ENCODE measurements at places on chromosomes 4 and X.

- no peak for DNase-seq
Observed at GRCh38 chrX:41482154-41482850, 35.2 kb downstream of the NYX start.

GRCh38 chrX:68490644-68491043, 8.2 kb upstream of the YIPF6 start:
- DNase-seq = no peak

DNA sequence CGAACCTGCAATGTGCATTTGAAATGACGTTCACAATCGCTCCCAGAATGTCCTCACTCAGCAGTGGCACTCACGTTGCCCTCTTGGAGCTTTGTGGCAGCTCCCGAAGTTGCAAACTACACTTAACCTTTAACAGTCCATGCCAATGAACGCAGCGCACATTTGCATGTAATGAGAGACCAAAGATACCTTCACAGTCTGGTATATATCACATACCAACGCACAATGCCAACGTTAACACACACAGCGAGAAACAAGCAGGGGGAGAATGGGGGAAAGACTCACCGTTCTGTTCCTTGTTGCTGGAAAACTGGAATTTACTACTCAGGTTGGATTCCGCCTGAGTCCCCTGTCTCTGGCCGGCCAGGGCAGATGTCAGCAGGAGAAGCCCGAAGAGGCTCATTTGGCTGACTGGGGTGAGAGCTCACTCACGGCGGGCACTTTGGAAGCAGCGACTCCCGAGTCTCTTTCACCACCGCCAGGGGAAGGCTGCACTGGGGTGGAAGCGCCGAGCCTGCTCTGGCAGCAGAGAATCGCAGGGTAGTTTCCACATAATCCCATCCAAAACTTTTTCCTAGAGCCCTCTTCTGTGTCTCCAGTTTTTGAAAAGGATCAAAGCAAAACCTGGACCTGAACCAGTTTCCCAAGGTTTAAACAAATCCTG, 966 bp downstream of the PDGFC start:
- no peak for DNase-seq

DNA sequence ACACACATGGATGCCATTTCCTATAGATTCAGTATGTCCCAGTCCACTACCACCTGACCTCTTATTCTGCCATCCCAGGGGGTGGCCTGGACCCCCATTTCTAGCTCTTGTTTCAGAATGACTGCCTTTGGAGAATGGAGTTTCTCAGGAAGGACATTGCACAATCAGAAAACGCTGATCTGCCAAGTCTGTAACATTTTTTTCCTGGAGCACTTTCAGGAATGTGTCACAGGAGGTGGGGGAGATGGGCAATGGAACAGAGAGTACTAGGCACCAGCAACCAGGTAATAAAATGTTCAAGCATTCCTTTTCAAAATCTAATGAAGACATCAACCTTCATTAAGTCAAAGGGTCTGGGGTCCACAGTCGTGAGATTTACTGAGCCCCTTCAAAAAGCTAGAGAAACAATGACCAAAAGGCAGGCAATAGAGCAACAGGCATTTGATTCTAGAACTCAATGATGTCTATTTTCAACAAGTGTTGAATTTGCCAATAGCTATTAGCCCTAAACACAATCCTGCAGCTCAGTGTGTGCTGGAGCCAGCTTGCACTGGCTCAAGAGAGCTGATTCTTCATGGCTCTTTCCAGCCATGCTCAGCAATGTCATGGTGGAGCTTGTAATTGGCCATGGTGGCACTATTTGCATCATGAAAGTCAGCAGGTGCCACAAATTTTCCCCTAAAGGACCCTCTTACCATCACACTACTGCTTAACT, 87.1 kb downstream of the KDR start:
- no peak for DNase-seq

DNA sequence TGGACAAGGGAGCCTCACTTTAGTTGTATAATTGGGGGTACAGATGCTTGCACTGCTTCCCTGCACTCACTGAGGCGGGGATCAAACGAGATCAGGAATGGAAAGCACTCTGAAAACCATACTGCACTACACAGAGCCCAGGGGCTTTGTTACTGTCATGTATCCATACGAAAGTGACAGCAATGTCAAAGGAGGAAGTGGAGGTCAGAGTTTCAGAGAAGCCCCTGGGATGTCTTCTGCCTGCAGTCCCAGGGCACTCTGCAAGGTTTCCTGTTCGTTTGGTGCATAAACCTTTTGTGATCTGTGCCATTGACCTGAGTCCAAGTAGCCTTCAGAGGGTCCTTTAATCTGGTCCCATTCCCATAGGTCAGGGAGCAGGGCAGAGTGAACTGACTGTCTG, 31.2 kb downstream of the RNF175 start:
- no peak for DNase-seq

- no peak for DNase-seq
Observed at GRCh38 chr4:177391287-177391686, 51.0 kb downstream of the AGA start.

DNA sequence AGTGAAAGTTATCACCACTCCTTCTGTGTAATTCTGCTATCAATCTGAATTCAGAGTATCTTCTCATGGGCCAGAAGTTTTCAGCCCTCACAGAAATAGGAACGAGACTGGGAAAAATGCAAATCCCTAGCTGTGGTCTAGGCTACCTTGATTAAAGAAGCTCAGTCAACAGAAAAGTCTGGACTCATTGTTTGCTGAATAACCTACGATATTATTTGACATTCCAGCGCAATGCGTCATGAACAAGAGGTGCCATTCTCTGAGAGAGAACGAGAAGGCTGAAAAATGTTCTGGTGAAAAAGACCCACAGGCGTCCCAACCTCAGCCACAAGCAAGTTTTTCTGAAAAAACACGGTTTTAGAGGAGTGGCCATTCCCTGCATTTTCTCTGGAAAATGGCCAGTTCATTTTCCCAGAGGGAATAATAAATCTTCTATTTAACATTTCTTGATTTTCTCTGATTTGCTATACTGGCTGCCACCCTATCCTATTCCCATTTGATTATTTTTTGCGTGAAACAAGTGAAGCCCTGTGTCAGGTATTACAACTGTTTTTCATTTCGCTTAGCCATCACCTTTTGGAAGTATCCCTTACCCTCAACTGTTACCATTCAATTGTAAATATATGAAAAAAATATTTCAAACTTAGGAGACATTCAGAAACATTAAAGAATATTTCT, 1117.6 kb upstream of the PRKX start:
- no peak for DNase-seq

GRCh38 chr4:35124106-35124505, 1120.2 kb downstream of the ARAP2 start:
- no peak for DNase-seq

DNA sequence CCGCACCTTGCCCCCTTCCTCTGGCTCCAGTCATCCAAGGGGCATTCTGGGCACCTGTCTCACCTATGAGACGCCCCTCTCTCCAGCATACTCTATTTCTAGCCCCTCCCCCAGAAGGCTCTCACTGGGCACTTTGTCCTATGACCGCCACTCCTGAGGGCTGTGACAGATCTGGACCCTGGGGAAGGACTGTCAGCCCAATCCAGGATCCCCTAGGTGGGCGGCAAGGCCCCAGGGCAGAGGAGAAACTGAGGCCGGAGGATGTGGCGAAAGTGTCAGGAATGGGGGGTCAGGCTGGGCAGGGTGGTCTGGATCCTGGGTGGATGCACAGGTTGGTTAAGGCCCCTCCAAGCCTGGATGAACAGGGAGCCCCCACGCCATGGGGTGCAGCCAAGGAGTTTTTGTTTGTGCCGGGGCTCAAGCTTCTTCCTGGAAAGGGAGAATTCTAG, 16.2 kb upstream of the NAT8L start:
- no peak for DNase-seq

DNA sequence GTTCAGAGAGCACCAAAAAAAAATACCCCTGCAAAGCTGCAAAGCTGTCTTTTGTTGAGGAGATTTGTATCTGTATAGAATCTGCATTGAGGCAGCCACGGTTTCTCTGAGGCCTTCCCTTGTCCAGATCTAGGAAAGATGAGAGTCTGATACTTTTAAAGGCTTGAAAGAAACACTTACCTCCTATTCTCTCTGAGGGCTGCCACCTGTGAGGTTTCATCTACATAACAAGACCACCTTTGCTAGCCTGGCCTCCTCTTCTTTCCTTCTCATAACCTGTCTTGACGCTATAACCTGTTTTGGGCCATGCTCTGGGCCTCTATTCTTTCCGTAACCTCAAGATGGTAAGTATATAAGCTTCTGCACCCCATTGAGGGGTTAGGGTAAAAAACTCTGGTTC, 779.6 kb upstream of the HTR2C start:
- no peak for DNase-seq

DNA sequence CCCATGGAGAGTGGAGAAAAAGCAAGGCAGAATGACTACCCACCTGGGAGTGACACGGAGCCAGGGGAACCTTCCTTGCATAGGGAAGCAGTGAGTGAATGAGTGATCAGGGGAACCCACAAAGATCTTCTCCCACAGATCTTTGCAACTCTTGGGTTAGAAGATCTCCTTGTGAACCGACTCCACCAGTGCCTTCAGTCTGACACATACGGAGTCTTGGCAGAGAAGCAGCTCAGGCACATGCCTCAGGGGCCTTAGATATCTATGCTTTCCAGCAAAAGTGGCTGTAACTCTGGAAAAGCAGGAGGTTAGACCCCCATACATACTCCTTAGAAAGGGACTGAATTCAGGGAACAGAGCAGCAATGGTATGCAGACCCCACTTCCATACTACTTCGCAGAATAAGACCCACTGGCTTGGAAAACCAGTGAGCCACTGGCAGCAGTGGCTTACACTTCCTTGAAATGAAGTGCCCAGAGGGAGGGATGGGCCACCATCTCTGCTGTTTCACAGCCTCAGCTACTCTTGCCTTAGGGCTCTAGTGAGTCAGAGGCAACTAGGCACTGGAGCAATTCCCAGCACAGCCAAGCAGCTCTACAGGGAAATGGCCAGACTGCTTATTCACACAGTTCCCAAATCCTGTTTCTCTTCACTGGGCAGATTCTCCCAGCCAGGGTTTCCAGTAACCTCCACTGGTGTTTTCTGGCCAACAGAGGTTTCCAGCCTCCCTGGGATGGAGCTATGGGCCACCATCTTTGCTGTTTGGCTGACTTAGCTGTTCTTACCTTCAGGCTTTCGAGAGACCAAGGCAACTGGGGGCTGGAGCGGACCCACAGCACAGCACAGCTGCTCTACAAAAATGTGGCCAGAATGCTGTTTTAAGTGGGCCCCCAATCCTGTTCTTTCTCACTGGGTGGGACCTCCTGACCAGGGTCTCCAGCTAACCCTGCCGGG, 82.8 kb upstream of the TCEAL2 start:
- DNase-seq = no peak

DNA sequence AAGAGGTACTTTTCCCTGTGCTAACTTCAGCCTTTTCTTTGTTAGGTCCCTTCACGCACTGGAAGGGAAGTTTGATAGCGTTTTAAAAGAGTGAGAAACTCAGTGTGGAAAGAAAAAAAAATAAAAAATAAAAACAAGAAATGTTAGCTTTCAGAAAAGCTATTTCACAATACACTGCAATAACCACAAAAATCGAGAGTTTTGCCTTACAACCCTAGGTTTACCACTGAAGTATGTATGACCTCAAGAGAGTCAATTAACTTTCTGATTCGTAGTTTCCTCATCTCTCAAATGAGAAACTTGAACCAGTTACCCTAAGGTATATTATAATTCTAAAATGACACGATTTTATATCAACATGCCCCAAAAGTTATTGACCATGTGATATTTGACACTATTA, 93.9 kb upstream of the JADE1 start:
- no peak for DNase-seq

DNA sequence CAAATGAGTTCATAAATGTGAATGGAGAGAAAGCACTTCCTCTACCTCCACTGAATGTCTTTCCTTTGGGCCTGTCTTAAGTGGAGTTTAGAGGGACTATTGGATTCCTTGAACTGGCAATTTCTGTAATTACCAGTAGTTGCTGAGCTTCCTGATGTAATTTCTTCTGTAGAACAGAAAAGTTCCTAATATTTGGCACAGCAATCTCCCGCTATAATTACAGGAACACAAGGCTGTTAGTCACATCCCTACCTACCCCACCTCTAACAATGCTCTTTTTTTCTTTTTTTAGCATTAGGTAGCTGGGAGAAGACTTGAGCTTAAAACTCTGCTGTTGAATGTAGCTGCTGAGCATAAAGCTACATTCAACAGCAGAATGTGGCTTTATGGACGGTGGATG, 24.8 kb upstream of the RBPJ start:
- DNase-seq = no peak

DNA sequence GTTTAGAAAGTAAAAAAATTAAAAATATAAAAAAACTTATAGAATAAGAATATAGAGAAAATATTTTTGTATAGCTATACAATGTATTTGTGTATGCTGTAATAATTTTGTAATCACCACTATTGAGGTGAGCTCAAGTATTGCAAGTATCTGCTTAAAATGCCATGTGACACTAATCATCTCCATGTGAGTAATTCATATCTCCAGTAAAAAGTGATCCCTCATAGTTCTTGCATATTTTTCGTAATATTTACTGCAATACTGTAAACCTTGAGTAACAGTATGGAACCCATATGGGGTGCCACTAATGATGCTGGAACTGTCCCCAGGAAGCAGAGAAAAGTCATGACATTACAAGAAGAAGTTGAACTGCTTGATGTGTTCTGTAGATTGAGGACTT, 43.2 kb upstream of the HUWE1 start:
- DNase-seq = no peak

DNA sequence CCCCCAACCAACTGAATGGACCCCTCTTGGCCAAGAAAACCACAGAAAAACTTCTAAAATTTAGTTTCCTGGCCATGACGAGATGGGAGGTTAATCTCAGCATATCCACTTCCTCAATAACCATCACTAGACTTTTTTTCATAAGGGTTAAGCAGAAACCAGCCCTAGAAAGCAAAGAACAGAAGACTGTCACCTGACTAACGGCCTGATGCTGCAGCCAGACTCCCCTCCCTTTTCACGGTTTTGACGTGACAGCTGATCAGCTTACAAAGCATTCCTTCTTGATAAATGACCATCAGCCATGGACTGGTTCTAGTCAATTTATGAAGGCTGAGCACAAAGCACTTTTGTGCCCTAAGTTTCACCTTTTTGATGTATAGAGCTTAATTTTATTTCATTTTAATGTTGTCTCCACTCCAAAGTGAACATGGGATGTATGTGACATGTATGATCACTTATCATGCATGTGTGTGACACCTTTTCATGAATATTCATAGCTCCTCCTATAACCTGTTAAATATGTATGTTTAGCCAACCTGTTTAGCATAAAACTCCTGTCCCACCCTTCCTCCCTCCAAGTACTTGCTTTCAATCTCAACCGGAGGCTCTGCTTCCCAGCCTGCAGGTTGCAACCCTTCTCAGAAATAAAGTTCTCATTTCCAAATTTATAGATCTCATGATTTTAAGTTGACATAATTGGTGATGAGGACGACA, 56.3 kb downstream of the SERTM2 start:
- DNase-seq = no peak

- no peak for DNase-seq
Observed at GRCh38 chrX:96889726-96890125, 6.0 kb downstream of the RPA4 start.

GRCh38 chr4:72390409-72390808, 178.6 kb downstream of the ADAMTS3 start:
- DNase-seq = no peak

GRCh38 chr4:164765833-164766232, 11.9 kb downstream of the SMIM31 start:
- DNase-seq = no peak
